ENCODE measurements at places on chromosomes 1 and 21.

DNA sequence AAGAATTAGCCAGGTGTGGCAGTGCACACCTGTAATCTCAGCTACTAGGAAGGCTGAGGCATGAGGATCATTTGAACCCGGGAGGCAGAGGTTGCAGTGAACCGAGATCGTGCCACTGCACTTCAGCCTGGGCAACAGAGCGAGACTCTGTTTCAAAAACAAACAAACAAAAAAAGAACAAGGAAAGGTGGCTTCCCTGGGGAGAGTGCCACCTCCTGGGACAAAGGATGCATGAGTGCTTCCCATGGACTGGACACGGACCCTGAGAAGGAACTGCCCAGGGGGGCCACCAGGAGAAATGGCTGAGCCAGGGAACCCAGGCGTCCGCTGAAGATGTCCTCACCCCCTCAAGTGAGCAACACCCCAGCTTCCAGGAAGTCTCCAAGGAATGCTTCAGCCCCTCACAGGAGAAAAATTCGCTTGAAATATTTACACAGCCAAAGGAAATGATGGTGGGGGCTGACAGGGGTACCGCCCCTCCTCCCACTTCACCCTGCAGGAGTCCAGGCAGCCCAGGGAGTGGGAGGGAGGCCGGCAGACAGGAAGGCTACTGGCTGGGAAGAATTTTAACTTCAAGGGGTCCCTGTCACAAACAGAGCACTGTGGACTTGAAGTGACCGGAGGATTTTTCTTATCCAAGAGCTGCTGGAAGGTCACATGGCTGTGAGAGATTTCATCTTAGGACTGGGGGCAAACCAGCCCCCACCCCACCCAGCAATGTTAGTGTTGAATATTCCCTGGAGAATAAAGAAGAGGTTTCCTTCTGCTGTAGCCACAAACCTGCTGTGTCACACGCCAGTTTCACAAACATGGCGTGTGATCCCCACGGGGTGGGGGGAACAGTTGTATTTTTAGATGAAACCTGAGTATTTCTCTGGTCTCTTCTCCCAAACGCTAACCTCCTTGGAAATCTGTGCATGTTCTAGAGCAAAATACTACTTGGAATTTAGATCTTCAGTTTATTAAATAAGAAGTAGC is 90.8 kb upstream of the SLC25A33 start:
- no peak for DNase-seq

- no peak for DNase-seq
These were observed 342.0 kb upstream of the CAMK1G start for GRCh38 chr1:209241487-209241886.

DNA sequence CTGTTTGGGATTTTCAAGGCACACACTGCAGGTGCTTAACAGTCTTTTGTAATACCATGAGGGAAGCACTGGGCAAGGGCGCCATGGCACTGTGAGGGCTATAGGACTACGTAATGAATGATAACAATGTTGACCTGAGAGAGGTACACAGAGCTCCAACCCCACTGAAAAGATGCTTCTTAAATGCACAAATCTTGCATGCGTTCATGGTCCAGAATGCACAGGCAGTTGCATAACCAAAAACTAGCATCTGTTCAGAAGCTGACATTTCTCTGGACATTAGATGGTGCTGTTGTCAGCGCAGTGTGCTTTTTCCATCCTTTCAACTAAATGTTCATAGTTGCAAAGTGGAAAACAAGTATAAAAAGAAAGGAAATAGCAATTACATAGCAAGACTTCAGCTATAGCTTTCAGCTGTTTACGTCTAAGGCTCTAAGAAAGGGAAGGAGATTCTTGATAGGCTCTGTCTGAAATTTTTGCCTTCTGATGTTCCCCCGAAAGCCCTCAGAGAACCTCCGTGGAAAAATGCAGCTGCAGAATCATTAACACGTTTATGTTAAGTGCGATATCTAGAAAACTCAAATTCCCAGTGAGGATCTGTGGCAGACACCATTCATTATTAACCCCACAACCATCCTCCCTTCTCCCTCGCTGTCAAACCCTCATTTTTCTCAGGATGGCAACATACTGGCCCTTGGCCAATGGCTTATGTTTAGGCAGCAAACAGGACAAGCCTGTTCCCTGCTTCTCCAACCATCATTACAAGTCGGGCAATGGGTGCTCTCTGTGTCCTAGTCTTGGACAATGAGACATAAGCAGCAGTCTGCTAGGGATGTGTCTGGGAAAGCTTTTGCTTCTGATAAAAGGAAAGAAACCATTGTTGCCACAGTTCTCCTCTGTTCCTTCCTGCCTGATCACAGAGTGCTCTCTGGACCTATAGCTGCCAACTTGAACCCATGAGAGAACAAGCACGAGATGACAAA is 8.2 kb upstream of the TARBP1 start:
- peak; percentile 68 for DNase-seq

DNA sequence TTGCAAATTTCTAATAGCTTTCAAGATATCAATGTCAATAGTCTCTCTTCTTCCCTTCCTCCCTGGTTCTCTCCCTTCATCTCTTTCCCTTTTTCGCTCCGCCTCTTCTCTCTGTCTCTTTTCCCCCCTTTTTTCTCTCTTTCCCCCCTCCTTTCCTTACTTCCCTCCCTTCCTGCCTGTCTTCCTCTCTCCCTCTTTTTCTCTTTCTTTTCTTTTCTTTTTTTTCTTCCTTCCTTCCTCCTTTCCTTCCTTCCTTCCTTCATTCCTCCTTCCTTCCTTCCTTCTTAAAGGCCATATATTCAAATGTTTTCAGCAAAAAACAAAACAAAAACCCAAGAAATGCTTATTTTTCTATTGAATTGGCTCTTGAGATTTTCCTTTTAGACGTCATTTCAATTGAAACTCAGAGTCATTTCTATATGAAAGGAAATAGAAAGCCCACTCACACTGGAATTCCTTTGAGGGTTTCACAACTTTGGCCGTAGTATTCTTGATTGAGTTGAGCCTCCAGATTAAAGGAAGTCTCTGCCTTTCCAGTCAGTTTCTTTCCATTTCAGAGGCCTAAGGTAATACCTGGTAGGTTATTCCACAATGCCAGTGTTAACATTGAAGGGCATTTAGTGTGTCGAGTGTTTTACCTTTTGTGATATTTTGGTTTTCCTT is 551.5 kb downstream of the LMO4 start:
- no peak for DNase-seq

GRCh38 chr1:50106095-50106761 is 2.5 kb upstream of the ELAVL4 start:
- DNase-seq: no peak

DNA sequence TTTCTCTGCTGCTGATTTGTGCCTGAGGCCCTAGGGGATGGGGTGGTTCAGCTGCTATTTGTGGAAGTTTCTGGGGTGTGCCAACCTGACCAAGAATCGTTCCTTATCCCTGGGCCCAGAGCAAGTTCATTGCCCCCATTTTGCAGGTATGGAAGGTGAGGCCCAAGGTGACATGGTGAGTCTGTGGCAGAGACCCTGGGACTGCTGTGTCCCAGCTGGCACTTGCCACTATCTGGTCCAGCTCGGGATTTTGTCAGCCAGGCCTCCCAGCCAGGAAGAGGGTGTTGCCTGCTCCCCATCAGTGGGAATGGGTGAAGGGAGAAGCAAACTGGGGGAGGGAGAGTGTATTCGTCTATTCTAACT is 18.9 kb upstream of the LRP8 start:
- DNase-seq: no peak

GRCh38 chr1:112264010-112264409 is 132.0 kb upstream of the CTTNBP2NL start:
- no peak for DNase-seq

Measured in suppressor macrophage treated with lipopolysaccharide for 4 hours (primary cell).